ENCODE measurements at places on chromosomes 12 and 14.

DNA sequence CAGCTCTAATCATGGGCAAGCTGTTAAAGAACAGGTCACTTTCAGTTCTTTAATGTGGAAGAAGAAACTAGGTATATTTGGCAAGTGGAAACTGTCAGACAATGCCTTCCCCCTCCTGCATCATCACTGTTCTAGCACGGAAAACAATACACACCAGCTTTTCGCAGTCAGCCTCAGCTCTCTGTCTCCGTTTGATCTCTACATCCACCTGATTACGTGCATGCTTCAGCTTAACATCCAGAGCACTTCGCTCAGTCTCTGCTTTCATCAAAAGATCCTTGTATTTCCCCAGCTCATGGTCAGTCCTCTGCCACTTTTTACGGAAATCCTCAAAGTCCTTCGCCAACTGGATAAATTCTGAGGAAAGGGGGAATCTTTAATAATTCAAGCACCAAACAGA is 19.0 kb downstream of the RACGAP1 start:
- no peak for DNase-seq

- no peak for DNase-seq
These were observed 126.7 kb upstream of the PTPRQ start for GRCh38 chr12:80317307-80317706.

DNA sequence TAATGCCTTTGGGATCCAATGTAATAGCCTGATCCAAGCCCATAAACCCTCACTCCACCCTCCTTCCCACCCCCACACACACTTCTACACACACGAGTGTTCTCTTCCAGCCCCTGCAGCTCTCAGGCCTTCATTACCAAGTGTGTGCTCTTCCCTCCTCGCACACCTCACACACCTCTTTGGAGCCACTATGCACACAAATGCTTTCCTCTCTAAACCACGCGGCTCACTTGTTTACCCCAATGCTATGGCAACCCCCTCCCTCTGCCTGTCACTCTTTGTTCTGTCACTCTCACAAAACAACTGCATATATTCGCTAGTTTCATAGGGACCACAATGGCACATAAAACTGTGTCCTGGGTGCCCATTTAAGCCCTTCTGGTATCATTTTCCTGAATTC is 35.1 kb downstream of the PPP2R5E start:
- no peak for DNase-seq

DNA sequence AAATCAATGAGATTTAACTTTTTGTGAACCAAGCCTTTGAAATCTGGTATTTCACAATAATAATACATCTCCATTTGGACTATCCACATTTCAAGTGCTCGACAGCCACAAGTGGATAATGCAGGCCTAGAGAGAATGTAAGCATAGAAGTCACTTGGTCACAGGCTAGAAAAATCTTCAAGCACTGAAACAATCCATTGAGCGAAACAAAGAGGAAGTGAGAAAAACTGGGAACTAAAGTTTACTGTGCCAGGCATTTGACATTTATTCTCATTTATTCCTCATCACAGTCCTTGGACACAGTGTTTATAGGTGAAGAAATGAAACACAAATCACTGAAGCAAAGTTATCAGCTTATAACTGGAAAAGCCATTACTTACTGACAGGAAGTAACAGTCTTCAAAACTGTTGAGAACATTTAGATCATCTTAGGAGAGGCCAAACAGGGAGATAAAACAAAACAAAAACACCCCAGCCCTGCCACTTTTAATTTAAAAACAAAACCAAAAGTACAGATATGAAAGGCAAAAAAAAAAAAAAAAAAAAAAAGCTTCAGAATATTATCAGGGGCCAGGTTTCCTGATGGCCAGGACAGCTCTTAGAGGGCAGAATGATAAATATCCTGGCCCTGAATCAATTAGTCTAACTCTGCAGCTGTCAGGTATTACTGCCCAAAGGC is 29.2 kb downstream of the GNS start:
- peak; percentile 50 for DNase-seq

DNA sequence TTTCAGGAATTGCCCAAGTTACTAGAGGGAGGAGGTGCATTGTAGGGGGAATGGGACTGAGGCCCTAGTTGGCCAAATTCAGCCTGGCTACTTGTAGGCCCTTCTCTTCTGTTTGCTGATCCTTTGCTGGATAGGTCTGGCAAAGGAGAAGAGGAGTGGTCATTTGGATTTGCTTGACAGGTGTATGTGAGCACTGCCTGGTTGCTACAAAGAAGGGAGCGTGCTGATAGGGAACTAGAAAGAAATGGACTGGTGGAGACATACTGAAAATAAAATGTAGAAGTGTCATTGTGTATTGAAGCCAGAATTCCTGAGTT is 3.6 kb downstream of the PSMA6 start:
- DNase-seq = no peak

- no peak for DNase-seq
These were observed 9.5 kb upstream of the CISTR start for GRCh38 chr12:53761306-53761705.

DNA sequence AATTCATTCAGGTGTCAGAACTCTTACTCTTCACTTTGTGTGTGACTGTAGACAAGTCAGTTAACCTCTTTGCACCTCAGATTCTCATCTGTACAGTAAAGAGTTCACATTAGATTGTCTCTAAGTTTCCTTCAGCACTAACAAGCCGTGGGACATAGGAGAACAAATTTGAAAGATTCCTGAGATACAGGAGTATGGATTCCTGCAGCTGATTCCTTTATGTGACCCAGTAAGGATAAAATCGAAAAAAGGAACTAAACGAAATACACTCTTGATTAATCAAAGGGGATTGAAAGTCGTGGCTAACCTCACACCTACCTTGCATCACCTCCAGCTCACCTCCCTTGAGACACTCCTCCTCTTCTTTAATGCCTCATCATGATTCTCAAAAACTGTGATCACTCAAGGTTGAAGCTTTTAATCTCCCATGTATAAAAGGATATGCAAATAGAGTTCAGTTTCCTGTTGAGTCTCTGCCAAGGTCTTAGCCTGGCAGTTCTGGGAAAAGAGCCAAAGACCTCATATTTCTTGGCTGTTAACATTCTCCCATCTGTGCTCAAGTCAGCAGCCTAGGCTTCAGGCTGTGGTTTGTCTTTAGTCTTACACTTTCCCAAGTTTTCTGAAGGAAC is 156.6 kb downstream of the DAD1 start:
- DNase-seq = peak; percentile 99

- peak; percentile 88 for DNase-seq
These were observed 12.9 kb upstream of the NEMF start for GRCh38 chr14:49865431-49865859.

- DNase-seq = no peak
These were observed 397.7 kb upstream of the PRICKLE1 start for GRCh38 chr12:42987216-42987650.

GRCh38 chr14:49687942-49688700 is at the start of gene POLE2:
Gene POLE2 (minus strand): TSS chr14:49688214. CDS start chr14:49688203, 11 bp downstream.
- DNase-seq = peak; percentile 91

GRCh38 chr12:26028953-26029735 is 70.7 kb downstream of the RASSF8 start:
- peak; percentile 60 for DNase-seq

- no peak for DNase-seq
These were observed 29.0 kb downstream of the PALS1 start for GRCh38 chr14:67270145-67270753.

DNA sequence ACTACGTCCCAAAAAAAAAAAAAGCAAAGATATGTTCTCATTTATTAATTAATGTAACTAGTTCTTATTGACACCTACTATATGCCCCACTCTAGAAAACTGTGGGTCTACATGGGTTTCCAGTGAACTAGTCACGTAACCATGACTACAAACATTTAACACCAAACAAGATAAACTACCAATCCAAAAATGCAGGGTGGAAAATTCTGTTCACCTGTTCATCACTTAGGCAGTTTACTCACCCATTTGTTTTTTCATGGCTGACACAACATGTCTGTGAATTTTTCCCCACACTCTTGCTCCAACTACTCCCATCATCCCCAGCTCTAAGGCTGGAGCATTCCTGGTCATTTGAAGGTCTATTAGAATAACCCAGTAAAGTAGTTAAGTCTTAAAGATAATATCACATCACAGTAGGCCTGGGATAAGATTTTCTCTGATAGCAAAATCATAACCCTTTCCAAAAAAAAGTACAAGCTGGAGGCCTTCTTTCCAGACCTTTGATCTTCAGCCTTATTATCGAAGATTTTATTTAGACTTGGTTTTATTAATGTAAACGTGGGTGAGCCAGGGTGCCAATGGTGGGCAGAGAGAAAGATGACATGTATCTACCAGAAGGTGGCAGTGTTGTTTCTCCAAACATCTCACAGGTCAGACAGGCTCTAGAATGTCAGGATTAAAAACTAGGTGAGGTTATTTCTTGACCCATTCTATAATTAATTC is 61.6 kb upstream of the DAAM1 start:
- peak; percentile 87 for DNase-seq

DNA sequence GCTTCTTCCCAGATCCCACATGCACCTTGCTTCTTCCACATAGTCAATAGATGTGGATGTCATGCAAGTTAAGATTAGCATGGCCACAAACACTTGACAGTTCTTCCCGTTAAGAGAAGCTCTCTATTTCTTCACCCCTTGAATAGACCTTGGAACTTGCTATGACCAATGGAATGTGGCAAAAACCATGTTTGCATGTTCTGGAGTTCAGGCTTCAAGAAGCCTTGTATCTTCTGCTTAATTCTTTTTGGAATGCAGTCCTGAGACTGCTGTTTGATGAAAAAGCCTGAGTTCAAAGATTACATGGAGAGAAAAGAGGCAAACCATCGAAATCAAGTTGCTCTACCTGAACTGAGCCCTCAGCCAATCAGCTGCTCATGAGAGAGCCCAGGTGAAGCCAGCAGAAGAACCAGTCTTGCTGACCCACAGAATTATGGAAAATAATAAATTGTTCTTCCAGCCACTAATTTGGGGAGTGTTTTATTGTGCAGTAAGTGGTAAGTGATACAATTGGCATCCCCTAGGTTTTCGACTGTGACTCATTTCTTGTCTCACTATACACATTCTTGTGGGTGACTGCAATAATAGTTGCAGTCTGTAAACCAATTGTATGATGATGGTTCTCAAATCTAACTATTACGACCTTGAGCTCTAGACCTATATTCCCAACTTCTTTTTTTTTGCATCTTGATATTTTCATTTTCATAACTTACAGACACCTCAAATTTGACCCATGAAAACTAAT is 12.6 kb downstream of the RASSF9 start:
- DNase-seq = no peak

DNA sequence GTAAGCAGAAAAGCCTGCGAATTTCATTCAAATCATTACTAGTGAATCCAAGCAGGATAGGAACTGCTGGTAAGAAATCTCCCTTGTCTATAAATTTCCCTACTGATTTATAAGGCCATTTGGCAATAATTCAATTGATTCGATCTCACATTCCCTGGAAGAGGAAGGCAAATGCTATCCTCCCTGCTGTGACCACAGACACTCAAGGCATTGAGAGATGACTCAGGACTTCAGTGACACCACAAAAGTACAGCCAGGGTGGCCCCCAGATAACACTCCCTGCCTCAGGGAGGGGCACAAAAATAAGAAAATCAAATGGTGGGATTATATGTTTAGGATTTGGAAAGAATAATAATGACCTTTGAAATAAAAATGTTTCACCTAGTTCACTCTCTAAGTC is 162.7 kb downstream of the GRIP1 start:
- DNase-seq = no peak
